ENCODE measurements at places on chromosomes 12 and 14. TPM values are rescaled to one million over a fixed set of nuclear protein-coding genes. Genes with fewer than 3 reads are reported as not detected.

The NKX2-1 gene
- total RNA-seq, result not detected

The GLT8D2 gene
- total RNA-seq, result 47.1 TPM

The ISM2 gene
- 0.23 TPM for total RNA-seq

The GRIP1 gene
- not detected for total RNA-seq

The RDH16 gene
- not detected for total RNA-seq

The MCRS1 gene
- 62.6 TPM for total RNA-seq

The CCDC197 gene
- not detected for total RNA-seq

The GNPNAT1 gene
- 40.2 TPM for total RNA-seq

The GABARAPL1 gene
- total RNA-seq, result 11.7 TPM

The PTPRB gene
- total RNA-seq, result 0.40 TPM

Data from LHCN-M2 (cell line).